ENCODE measurements at places on chromosomes 1 and 21. TPM values are rescaled to one million over a fixed set of nuclear protein-coding genes. Genes with fewer than 3 reads are reported as not detected.

DNA sequence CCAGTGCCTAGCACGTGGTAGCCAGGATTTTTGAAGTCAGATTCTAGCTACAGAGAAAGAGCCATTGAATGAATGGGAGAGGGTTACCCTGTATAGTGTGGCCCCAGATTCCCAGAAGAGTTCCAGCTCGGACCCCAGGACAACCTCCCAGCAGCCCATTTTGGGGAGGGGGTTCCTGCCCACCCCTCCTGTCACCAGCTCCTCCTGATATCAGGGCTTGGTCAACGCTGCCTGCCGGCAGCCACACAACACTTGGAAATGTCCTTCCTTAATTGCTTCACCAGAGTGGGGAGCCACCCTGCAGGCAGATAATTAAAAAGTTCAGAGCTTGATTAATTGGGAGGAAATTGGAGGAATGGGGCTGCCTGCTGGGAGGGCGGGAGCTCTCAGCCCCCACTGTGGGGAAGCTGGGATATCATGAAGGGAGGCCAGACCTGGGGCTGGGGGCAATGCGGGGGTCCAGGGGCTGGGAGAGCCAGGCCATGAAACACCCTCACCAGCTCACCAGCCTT is 120.5 kb downstream of the LACTBL1 start:
- H3K36me3 ChIP-seq, result no peaks in the 10 kb centered on the region
- H3K4me1 ChIP-seq, result no peaks in the 10 kb centered on the region
- no peak for DNase-seq
- no peaks in the 10 kb centered on the region for H3K27me3 ChIP-seq

Gene DEPDC1
- total RNA-seq, result 0.20 TPM

Gene COL9A2
- 3.8 TPM for total RNA-seq

DNA sequence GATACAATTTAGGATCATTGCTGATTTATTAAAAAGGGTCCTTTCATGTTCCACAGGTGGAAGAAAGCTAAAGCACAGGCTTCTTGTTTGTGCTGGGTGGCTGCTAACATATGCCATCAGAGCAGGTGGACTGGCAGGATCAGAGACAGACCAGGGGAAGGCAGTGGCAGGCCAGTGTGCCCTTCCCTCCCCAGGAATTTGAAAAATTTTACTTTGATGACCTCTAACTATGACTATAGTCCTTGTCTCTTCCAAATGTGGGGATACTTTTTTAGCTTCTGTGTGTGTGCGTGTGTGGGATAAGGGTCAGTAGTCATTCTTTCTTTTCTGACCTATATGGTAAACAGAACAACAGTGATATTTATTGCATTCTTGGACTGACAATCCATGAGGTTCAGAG is 49.9 kb downstream of the LHX9 start:
- no peaks in the 10 kb centered on the region for H3K36me3 ChIP-seq
- no peak for DNase-seq
- H3K4me3 ChIP-seq, result no peak overlapping the region
- no peaks in the 10 kb centered on the region for H3K4me1 ChIP-seq
- H3K27me3 ChIP-seq, result no peaks in the 10 kb centered on the region
- H3K27ac ChIP-seq, result no peak overlapping the region

Measured in T-cell (primary cell).